ENCODE measurements at places on chromosomes 13 and 19.
A peak's percentile ranks its signal among the peaks of the same experiment; 100 is the strongest.

- no peaks in the 10 kb centered on the region for H3K4me1 ChIP-seq
- H3K4me3 ChIP-seq: no peak overlapping the region
- H3K36me3 ChIP-seq: no peaks in the 10 kb centered on the region
- no peak for DNase-seq
Measured at GRCh38 chr13:99258946-99259345, 767 bp upstream of the GPR18 start.

DNA sequence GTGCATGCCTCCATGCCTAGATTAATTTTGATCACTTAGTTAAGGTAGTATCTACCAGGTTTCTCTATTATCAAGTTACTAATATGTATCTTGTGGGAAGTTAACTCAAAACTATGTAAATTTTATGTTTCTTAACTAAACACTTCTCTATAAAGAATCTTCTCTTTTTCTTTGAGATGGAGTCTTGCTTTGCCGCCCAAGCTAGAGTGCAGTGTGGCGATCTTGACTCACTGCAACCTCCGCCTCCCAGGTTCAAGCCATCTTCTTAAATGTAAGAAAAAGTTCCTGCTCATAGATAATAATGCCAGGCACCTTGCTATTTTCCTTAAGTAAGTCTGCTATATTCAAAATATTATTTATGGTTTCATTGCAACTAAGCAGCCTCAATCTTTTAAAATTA lies 58.4 kb downstream of the ELF1 start:
- no peaks in the 10 kb centered on the region for H3K27me3 ChIP-seq
- H3K36me3 ChIP-seq: no peaks in the 10 kb centered on the region
- no peak for DNase-seq
- no peak overlapping the region for H3K4me3 ChIP-seq
- no peaks in the 10 kb centered on the region for H3K4me1 ChIP-seq

DNA sequence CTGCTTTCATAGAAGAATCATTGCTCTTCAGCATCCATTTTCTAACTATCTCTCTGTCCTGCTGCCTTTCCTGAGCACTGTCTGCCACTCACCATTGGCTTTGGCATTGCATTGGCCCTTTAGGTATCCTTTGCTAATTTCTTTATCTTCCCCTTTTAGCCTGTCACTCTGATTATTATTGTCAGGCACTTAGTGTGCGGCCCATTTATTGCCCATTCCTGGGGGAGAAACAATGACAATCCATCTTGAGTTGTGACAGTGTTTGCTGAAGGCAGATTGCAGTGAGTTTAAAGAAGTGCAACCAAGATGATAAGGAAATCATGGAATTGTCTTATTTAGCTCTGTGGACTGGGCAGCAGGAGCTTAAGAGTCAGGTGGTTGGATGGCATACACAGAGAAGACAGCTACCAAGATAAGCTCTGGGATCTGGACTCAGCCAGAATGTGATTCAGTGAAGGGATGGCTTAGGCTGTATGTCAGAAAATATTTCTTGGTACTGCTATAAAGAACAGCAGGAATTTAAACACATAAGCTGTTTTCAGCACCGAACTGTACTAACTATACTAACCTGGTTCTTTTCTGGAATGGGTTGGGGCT lies 25.3 kb downstream of the B3GLCT start:
- no peak overlapping the region for H3K27ac ChIP-seq
- no peak for DNase-seq
- no peaks in the 10 kb centered on the region for H3K27me3 ChIP-seq
- H3K4me3 ChIP-seq: no peak overlapping the region
- H3K4me1 ChIP-seq: peaks cover 15% of the 10 kb centered on the region

GRCh38 chr13:71380191-71380590 lies 486.8 kb downstream of the DACH1 start:
- H3K4me3 ChIP-seq: no peak overlapping the region
- H3K4me1 ChIP-seq: no peaks in the 10 kb centered on the region
- H3K36me3 ChIP-seq: no peaks in the 10 kb centered on the region
- H3K27ac ChIP-seq: no peak overlapping the region
- H3K27me3 ChIP-seq: no peaks in the 10 kb centered on the region
- no peak for DNase-seq

- peak; percentile 94 for DNase-seq
- H3K27me3 ChIP-seq: peaks cover 3% of the 10 kb centered on the region
- no peak overlapping the region for H3K27ac ChIP-seq
Measured at GRCh38 chr19:50658441-50659317, 9.4 kb downstream of the C19orf81 start.

- no peak for DNase-seq
- H3K27me3 ChIP-seq: no peaks in the 10 kb centered on the region
- H3K36me3 ChIP-seq: no peaks in the 10 kb centered on the region
- H3K4me1 ChIP-seq: peaks cover 10% of the 10 kb centered on the region
- no peak overlapping the region for H3K4me3 ChIP-seq
- no peak overlapping the region for H3K27ac ChIP-seq
Measured at GRCh38 chr13:32205431-32206096, 109.6 kb downstream of the ZAR1L start.

- no peaks in the 10 kb centered on the region for H3K36me3 ChIP-seq
- peak within 1 kb of the TSS; percentile 8 for H3K27ac ChIP-seq
- no peak for DNase-seq
- H3K4me1 ChIP-seq: peaks cover 35% of the 10 kb centered on the region
- H3K27me3 ChIP-seq: peaks cover 37% of the 10 kb centered on the region
Measured at GRCh38 chr19:1863328-1863637, at the start of gene KLF16. TSS of gene KLF16 (minus strand) at chr19:1863579. CDS start at chr19:1863497, 82 bp downstream.

GRCh38 chr13:77891041-77891440 lies 27.6 kb downstream of the EDNRB start:
- peaks cover 3% of the 10 kb centered on the region for H3K4me1 ChIP-seq
- DNase-seq: no peak
- no peak overlapping the region for H3K4me3 ChIP-seq
- H3K36me3 ChIP-seq: no peaks in the 10 kb centered on the region

GRCh38 chr13:79482281-79482970 lies 1.5 kb downstream of the NDFIP2 start:
- no peak for DNase-seq
- H3K27ac ChIP-seq: no peak overlapping the region
- peak overlapping the region; percentile 66 for H3K4me3 ChIP-seq
- no peaks in the 10 kb centered on the region for H3K36me3 ChIP-seq
- peaks cover 28% of the 10 kb centered on the region for H3K27me3 ChIP-seq
- peaks cover 13% of the 10 kb centered on the region for H3K4me1 ChIP-seq

DNA sequence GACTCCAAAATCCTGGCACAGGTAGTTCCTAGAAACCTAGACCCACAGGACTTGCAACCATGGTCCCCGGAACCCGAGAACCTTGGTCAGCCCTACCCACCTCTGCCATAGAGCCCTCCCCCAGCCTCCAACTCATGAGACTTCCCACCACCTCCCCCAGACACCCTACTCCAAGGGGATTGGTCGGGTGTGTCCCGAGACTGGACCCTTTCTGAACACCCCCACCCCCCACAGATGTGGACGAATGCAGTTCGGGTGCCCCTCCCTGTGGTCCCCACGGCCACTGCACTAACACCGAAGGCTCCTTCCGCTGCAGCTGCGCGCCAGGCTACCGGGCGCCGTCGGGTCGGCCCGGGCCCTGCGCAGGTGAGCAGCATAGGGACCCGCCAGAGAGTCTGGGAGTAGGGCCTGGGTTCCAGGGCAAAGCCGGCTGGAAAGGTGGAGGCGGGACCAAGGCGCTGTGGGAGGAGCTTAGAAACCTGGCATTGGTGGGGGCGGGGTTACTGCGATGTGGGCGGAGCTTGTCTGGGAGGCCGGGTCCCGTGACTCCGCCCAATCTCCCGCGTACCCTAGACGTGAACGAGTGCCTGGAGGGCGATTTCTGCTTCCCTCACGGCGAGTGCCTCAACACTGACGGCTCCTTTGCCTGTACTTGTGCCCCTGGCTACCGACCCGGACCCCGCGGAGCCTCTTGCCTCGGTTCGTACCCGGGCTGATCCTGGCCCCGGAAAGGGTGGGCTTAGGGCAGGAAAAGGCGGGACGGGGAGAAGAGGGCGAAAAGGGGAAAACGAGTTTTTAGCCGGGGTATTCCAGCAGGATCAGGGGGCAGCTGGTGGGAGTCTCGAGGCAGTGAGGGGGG lies 11.9 kb downstream of the LTBP4 start:
- H3K27me3 ChIP-seq: peaks cover 50% of the 10 kb centered on the region
- peak overlapping the region; percentile 73 for H3K4me3 ChIP-seq
- DNase-seq: peak; percentile 88
- peaks cover 5% of the 10 kb centered on the region for H3K36me3 ChIP-seq

DNA sequence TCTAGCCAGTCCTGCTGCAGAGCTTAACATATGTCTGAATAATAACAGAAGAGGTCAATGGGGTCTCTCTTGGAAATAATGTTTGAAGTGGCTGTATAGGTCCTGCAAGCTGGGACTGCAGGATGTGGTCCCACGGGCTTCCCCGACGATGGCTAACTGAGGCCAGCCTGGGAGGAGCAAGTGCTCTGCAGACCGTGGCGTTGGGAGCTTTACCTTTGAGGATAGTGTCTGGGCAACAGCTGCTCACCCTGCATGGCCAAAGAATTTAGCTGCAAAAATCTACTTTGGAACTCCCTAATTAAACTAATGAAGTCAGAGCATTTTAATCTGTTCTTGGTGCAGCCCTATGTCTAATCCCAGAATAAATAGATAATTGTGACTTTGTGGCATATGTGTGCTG lies 18.2 kb upstream of the AMER2 start:
- H3K36me3 ChIP-seq: no peaks in the 10 kb centered on the region
- no peaks in the 10 kb centered on the region for H3K4me1 ChIP-seq
- no peak for DNase-seq
- H3K27me3 ChIP-seq: no peaks in the 10 kb centered on the region
- H3K4me3 ChIP-seq: no peak overlapping the region

- H3K27ac ChIP-seq: no peak overlapping the region
- H3K36me3 ChIP-seq: no peaks in the 10 kb centered on the region
- no peaks in the 10 kb centered on the region for H3K27me3 ChIP-seq
- H3K4me3 ChIP-seq: no peak overlapping the region
- peak; percentile 28 for DNase-seq
Measured at GRCh38 chr13:78827471-78827870, 168.5 kb upstream of the OBI1 start.

GRCh38 chr19:42532891-42533290 lies 4.6 kb upstream of the CEACAM1 start:
- no peaks in the 10 kb centered on the region for H3K27me3 ChIP-seq
- DNase-seq: no peak
- H3K4me1 ChIP-seq: peaks cover 8% of the 10 kb centered on the region
- no peaks in the 10 kb centered on the region for H3K36me3 ChIP-seq

GRCh38 chr19:54247106-54247930 lies 4.7 kb upstream of the LILRA6 start:
- no peak overlapping the region for H3K27ac ChIP-seq
- H3K4me1 ChIP-seq: no peaks in the 10 kb centered on the region
- no peak for DNase-seq
- H3K27me3 ChIP-seq: peaks cover 16% of the 10 kb centered on the region
- H3K4me3 ChIP-seq: no peak overlapping the region

GRCh38 chr13:42788601-42789000 lies 7.2 kb downstream of the FAM216B start:
- H3K27ac ChIP-seq: no peak overlapping the region
- H3K4me1 ChIP-seq: peaks cover 10% of the 10 kb centered on the region
- no peaks in the 10 kb centered on the region for H3K36me3 ChIP-seq
- H3K27me3 ChIP-seq: no peaks in the 10 kb centered on the region
- no peak overlapping the region for H3K4me3 ChIP-seq

- H3K27ac ChIP-seq: no peak overlapping the region
- H3K36me3 ChIP-seq: no peaks in the 10 kb centered on the region
- peaks cover 11% of the 10 kb centered on the region for H3K4me1 ChIP-seq
Measured at GRCh38 chr19:34256835-34257558, 2.6 kb downstream of the GARRE1 start.

DNA sequence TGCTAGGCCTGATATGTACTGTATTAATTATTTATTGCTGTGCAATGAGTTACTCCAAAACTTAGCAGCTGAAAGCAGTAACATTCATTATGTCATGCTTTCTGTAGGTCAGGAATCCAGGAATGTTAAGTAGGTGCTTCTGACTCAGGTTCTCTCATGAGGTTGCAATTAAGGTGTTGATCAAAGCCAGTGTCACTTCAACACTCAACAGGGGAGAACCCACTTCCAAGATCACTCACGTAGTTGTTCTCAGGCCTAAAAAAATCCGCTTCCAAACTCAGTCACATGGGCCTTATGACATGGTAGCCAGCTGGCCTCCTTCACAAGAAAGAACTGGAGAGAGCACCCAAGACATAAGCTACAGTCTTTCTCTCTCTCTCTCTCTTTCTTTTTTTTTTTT lies 211.1 kb upstream of the NBEA start:
- no peak overlapping the region for H3K27ac ChIP-seq
- peaks cover 10% of the 10 kb centered on the region for H3K4me1 ChIP-seq
- no peaks in the 10 kb centered on the region for H3K27me3 ChIP-seq
- no peak for DNase-seq
- H3K4me3 ChIP-seq: no peak overlapping the region
- H3K36me3 ChIP-seq: no peaks in the 10 kb centered on the region

DNA sequence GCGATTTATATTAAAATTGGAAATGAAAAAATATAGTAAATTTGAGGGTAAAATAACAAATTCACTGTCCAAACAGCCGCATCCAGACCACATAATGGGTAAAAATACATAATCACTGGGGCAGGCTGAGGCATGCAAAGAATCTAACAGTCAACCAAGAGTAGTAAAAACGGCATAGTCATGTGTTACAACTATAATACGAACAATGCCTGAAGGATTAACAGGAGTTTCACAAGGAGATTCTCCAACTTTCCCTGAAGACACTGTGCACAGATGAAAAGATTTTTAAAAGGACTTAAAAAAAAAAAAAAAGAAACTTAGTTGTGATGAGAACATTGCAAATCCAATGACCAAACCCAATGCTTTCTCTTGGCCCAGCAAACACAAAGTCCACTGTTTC lies 20.4 kb upstream of the ATXN8OS start:
- no peak overlapping the region for H3K27ac ChIP-seq
- no peaks in the 10 kb centered on the region for H3K27me3 ChIP-seq
- DNase-seq: no peak

DNA sequence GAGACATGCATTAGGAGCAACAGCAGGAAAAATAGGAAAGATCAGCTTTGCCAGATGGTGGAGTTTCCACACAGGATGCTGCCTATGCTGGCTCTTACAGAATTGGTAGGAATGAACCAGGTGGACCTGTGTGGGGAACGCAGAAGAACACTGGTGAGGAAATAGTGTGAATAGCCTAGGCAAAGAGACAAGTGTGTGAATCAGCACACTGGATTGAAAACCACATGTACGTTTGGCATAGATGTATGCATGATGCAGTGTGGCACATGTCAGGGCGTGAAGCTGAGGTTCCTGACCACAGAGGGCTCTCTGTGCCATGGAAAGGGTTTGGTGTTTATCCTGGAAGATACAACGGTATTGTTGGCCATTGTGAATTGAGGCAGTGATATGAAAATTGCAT lies 156.5 kb upstream of the SLC10A2 start:
- no peak overlapping the region for H3K27ac ChIP-seq
- DNase-seq: no peak
- H3K4me3 ChIP-seq: no peak overlapping the region
- H3K4me1 ChIP-seq: no peaks in the 10 kb centered on the region
- no peaks in the 10 kb centered on the region for H3K36me3 ChIP-seq
- H3K27me3 ChIP-seq: no peaks in the 10 kb centered on the region

Data from neural progenitor cell (in vitro differentiated cells).